Pons (tissue), 1 donor: ENCODE measurements at places on chromosomes 4 and X.
A peak's percentile ranks its signal among the peaks of the same experiment; 100 is the strongest.

GRCh38 chr4:152815078-152815477 is 35.3 kb downstream of the ARFIP1 start:
- no peak for DNase-seq

DNA sequence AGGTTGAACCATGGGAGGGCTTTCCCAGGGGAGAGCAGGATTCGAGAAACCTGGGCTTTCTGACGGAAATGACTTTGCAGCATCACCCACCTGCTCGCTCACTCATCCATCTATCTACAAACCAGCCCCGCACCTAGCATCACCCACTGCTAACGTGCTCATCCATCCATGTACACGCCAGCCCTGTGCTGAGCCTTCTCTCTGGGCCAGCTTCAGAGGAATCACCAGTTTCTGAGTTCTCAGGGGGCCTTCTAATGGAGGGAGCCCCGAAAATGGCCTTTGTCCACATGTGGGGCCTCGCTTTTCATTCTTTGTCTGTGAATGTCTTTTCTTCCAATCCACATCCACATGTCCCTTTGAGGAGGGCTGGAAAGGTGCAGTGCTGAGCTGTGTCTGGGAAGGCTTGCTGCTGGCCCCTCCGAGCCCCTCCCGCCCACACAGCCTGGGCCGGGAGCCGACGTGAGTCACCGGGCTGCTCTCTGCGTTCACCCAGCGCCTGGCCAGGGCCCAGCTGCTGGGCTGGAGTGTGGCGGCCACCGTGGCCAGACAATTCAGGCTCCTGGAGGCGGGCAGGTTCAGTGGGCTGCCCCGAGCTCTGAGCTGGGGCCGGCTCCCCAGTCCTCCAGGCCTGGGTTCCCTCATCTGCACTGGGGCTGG is 14.7 kb downstream of the SORCS2 start:
- DNase-seq = peak; percentile 55

DNA sequence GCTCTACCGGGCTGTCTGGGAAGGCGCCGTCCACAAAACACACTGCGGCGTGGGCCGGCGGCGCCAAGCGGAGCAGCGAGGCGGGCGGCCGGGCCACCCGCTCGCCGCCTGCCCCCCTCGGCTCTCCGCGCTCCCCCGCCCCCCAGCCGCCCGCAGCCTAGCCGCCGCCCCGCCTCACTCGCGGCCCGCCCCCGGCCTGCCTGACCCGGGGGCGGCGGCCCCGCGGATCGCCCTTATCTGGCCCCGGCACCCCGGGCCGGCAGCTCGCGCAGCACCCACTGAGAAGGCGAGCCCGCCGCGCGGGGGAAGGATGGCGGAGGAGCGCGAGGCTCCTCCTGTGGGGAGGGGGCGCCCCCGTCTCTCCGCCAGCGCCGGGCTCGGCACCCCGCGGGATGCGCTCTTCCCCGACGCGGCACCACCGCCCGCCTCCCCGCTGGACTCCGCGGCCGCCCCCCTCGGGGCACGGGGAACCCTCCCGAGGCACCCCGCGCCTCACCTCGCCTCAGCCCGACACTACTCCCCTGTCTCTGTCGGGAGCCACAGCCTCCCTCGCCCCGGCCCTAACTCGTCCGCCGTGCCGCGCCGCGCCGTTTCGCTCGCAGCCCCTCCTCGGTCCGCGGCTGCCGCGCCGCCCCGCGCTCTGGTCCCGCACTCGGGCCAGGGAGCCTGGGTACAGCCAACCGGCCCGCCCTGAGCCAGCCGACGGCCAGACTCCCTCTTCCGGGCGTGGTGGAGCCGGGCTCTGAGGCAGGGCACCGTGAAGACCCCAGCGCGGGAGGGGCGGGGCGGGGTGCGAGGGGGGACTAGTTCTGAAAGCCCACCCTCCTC is 566 bp downstream of the ATP11C start:
- DNase-seq = no peak

GRCh38 chr4:1759818-1760223 is 33.3 kb upstream of the FGFR3 start:
- DNase-seq = no peak

DNA sequence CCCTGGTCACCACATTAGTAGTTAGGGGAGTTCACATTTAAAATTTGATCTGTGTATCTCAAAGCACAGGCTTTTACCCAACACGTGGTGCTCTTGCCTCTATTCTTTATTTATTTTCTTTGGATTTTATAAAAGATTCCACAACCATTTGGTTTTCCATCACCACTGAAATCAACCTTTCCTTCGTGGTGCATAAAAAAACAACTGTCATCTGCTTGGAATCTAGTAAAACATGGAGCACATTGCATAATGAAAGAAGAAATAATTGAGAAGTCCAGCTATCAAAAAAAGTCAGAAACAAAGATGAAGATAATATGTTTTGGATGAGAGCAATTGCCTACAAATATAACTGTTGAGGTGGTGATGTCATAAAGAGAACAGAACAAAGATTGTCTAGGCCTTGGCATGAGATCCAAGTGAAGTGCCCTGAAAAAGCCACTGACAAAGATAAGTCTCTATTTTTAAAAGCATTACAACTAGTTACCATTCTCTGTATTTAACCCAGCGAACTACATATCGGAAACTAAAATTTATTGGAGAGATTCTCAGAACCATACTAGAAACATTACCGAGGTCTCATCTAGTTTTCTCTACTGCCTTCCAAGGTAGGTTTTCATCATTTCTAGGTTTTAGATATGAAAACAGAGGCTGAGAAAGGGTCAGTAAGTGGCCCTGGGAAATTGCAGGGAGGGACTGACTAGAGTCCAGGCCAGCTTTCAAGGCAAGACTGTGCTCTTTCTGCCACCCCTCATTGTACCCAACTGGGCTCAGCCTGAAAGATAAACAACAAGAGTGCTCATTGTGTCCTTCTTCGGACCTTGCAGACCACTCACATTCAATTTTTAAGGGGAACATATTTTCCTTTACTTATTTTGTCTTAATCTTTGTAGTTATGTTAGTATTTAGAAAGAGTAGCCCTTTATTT is 127.3 kb downstream of the MAD2L1 start:
- peak; percentile 42 for DNase-seq
